ENCODE measurements at places on chromosomes 1 and 21.

GRCh38 chr1:38559446-38560165 is 300.0 kb downstream of the RRAGC start:
- no peak for DNase-seq

DNA sequence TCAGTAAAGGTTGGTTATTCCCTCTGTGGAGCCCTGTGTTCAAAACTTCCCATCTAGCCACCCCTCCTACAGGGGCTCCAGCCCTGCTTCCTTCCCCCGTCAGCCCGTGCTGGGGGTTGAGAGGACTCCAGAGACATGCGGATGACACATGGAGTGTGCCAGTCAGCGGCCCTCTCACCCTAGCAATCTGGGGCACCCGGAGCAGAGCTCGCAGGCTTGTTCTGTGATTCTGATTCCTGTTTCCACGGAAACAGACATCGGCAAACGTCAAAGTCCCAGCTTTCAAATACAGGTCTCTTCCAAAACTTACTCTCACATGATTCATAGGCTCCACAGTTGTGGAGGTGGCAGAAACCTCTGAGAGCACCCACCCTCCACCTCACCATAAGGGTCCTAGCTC is 9.8 kb upstream of the SSBP3 start:
- DNase-seq: no peak

DNA sequence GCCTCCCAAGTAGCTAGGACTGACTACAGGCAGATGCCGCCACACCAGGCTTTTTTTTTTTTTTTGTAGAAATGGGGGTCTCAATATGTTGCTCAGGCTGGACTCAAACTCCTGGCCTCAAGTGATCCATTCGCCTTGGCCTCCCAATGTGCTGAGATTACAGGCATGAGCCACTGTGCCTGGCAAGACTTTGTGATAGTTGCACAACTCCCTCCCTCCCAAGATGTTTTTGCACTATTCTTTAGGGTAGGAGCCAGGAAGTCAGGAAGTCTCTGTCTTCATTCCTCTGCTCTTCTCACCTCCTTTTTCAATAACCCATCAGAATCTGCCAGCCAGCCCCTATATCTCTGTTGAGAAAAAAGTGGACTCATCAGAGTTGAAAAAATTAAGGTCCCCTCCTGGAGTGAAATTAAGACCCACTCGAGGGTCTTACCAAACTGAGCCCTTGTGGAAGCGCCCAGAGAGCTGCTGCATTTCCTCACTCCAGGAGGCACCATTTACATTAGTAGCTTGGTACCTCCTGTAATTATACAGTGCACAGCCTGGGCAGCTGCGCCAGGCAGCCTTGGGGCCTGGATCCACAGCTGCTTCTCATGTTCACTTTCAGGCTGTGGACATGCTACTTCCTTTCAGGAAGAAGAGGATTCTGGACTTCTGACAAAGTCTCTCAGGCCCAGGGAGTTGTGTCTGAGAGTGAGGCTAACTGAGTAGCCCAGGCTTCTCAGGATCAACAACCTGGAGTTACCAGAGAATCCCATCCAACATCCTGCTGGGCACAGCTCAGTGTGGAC is 24.0 kb downstream of the TCEA3 start:
- no peak for DNase-seq

DNA sequence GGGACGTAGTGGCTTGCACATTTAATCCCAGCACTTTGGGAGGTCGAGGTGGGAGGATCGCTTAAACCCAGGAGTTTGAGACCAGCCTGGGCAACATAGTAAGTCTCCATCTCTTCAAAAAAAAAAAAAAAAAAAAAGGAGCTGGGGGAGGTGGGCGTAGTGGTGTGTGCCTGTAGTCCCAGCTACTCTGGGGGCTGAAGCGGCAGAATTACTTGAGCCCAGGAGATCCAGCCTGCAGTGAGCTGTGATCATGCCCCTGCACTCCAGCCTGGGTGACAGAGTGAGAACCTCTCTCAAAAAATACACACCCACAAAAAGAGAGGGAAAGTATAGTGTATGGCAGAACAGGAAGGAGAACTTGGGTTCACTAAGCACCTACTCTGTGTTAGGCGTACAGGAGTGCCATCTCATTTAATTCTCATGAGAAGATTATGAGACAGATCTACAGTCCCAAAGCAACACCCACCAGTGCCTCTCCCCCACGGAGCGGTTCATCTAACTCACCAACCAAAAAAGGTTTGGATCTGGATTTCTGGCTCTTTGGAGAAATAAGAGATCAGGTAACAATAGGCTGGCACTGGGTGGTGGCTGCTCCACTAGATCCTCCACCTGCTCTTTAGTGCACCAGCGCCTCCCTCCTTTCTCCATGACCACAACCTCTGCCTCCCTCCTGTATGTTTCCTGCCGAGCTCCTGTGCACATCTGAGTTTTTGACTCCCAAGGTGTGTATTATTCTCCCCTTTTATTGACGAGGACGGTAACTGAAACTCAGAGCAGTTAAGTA is 1.4 kb upstream of the TRAF5 start:
- no peak for DNase-seq

- DNase-seq: no peak
Observed at GRCh38 chr1:57986432-57986831, 560.1 kb downstream of the OMA1 start.

DNA sequence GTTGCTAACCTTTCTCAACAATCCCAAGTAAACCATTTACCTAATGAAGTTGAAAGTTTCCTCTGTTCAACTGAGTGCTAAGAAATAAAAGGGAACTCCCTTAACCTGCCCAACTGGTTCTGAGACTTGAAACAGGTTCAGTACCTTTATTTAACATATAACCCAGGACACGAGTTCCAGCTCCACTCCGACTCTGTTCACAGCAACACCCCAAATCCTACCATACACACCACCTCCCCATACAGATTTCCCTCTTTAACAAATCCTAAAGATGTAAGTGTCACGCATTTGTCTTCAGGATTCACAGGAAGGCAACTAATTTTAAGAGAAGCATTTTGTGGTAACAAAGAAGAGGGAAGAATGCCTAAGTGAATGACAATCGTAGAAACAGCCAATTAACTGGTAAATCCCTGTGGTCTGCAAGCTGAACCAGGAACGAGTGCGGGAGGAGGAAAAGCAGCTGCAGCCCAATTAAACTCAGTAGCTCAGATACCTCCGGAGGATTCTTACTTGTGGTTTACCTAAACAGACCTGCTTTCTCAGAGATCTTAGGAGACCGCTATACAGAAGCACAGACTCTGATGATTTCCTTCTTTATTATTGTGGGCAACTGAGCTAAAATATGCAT is 134.5 kb upstream of the MAGI3 start:
- peak; percentile 73 for DNase-seq

GRCh38 chr1:181630838-181631237 is 147.5 kb downstream of the CACNA1E start:
- no peak for DNase-seq

DNA sequence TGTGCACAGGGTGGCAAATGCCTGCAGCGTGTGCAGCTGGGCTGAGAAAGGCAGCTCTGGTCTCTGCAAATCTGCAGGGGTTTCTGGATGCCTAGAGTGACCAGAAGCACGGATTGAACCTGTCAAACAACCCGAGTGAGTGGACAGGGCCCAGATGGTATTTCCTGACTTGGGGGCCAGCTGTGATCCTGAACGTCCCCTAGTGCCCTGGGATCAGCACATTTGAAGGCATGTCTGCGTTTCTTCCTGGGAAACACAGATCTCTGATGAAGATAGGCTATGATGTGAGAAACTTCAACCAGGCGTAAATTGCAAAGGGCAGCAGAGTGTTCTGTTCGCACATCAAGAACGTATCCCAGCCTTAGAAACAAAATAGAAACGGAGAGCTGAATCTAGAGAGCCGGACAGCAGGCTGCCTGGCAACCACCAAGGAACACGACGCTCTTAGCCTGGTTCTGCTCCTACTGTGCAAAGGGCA is 163.1 kb downstream of the KCNJ6 start:
- no peak for DNase-seq

- DNase-seq: no peak
Observed at GRCh38 chr1:158212320-158212719, 31.6 kb downstream of the CD1D start.

DNA sequence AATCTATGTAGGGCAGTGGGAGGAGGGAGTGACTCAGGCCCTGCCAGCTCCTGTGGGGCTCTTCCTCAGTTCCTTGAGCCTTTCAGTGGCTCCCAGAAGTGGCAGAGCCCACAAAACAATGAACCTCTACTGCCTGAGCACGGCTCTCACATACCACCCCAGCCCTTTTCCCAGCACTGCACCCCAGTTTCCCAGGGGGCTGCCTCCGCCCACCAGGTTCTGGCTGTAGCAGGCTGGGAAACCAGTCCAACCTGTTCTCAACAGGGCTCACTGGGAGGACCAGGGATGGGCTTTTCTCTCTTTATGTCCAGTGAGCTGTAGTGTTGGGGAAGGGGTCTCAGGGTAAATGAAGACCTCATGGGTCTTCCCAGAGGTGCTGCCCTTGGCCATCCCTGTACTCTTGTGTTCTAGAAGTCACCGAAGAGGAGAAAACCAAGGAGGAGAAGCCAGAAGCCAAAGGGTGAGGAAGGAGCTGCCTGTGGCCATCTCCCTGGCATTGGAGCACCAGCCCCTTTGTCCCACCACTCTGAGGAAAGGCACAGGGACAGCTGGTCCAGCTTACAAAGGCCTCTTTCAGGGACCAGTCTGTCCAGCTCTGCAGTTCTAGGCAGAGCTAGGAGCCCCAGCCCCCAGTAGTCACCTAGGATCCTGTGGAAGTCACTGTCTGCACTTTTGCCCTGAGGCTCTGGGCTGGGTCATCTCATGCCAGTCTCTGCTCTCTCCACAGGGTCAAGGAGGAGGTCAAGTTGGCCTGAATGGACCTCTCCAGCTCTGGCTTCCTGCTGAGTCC is 3.5 kb downstream of the MARCKSL1 start:
- no peak for DNase-seq

GRCh38 chr1:13943055-13943454 is 243.1 kb downstream of the PRDM2 start:
- DNase-seq: no peak

GRCh38 chr1:202569393-202570322 is 140.6 kb downstream of the SYT2 start:
- no peak for DNase-seq

GRCh38 chr21:41631564-41632461 is 123.9 kb upstream of the TMPRSS2 start:
- DNase-seq: peak; percentile 64

GRCh38 chr1:230541306-230541705 is 101.0 kb upstream of the COG2 start:
- peak; percentile 49 for DNase-seq

Data from astrocyte of the hippocampus (primary cell).